ENCODE measurements at places on chromosomes 2 and 18.

DNA sequence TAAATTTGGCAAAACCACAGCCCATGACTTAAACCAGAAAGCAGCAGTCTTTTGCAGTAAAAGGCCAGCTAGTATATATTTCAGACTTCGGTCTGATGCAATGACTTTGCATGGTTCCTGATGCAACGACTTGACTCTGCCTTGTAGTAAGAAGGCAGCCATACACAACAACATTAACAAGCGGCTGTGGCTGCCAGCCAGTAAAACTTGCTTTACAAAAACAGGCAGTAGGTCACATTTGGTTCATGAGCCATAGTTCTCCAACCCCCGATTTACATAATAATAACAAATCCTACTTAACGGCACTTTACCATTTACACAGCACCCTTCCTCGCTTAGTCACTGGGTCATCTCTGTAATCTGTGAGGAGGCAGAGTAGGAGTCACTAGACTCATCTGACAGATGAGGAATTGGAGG, 410.3 kb downstream of the LRATD1 start:
- DNase-seq = no peak

GRCh38 chr18:65659912-65660311, 90.9 kb upstream of the CDH7 start:
- no peak for DNase-seq

- DNase-seq = no peak
Observed at GRCh38 chr18:9803698-9804516, 81.9 kb upstream of the TXNDC2 start.

- DNase-seq = no peak
Observed at GRCh38 chr2:166841679-166842078, 46.6 kb upstream of the XIRP2 start.

DNA sequence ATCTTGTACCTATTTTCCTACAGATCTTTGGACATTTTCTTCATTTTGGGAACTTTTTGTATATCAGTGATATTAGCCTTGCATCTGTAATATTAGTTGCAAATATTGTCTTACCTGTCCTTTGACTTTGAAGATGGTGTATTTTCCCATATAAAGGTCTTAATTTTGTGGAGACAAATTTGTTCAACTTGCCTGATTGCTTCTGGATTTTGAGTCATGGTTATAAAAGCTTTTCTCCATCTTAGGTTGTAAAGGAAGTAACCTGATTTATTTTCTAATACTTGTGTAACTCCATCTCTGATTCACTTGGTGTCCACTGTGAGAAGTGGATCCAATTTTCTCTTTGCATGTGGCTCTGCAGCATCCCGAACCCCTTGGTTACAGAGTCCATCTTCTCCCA, 97.7 kb upstream of the OTOS start:
- DNase-seq = no peak

- DNase-seq = no peak
Observed at GRCh38 chr2:189860161-189860560, 75.9 kb downstream of the PMS1 start.

DNA sequence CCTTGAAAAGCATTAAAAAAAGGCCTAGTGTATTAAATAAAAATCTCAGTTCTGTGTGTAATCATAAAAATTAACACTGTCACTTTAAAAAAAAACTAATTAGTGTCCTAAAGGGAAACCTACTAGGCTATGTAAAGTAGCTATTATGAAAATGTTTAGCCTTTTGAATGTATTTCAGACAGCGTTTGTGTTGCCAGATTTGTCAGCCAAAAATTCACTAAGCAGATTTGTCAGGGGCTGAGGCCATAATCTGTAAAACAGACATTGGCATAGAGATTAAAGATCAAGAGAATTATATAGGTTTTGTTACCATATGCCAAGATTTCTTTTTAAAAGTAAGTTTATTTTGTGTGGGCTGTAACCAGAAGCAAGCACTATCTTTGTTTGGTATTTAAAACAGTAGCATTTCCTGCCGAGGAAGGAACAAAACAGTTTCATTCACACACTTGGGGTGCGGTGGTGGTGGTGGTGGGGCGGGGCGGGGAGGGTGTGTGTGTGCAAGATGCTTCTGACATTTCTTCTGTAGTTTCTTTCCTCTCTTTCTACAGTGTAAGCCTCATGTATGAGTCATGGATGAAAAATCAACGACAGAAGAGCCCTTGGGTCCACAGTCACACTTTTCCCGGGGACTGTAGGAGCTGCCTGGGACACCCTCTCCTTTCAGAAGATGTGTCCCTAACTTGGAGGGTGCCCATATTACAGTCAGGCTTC, 328.5 kb upstream of the FANCL start:
- DNase-seq = no peak

GRCh38 chr18:3892152-3892551, 442.2 kb downstream of the TGIF1 start:
- DNase-seq = no peak

GRCh38 chr2:70099270-70099669, 12.0 kb downstream of the PCBP1 start:
- DNase-seq = no peak

- DNase-seq = no peak
Observed at GRCh38 chr18:67589325-67589724, 72.8 kb upstream of the DSEL start.

GRCh38 chr18:63477968-63478367, 1.2 kb downstream of the SERPINB5 start:
- DNase-seq = no peak

DNA sequence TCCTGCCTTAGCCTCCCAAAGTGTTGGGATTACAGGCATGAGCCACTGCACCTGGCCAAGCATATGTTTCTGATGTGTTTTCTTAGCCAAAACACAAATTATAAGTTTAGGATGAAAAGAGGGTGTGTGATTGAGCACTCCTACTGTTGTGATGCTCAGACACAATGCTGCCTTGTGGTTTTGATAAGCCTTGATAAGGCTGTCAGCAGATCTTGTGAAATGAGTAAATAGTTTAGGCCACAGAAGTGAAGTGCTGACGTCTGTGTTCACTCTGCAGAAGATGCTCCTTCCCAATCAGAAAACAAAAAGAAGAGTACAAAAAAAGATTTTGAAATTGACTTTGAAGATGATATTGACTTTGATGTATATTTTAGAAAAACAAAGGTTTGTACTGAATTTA, 24.3 kb downstream of the NCAPH start:
- DNase-seq = no peak

DNA sequence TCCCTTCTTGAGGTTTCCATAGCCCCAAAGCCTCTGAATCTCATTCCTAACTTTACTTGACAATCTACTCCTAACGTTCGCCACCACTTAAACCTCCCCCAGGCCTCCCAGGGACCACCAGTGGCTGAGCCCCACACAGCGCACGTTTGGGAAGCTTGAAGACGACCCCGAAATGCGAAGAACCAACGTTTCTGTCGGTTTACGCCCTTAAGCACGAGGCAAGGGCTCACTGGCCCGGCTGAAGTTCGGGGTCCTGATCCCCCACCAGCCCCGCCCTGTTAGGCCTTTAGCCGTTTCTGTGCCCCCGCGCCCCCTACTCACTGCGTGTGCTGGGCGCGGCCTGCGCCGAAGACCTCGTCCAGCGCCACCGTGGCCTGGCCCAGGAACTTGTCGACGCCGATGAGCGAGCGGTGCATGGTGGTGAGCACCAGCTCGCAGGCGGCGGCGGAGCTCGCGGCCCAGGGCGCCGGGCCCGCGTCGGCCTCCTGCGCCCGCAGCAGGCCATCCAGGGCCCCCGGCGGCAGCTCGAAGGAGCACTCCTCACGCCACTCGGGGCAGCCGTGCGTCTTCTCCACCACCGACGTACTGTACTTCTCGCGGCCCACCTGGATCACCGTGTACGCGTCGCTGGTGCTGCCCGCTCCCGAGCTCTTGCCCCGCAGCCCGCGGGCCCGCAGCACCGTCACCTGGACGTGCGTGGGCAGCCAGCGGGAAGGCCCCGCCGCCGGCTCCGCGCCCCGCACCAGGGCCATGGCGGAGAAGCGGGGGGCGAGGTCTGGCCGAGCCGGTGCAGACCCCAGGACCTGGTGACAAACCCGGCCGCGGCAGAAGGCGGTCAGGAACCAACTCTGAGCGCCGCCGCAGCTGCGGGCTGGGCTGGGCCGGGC, 479 bp downstream of the RAB11FIP5 start:
- no peak for DNase-seq

DNA sequence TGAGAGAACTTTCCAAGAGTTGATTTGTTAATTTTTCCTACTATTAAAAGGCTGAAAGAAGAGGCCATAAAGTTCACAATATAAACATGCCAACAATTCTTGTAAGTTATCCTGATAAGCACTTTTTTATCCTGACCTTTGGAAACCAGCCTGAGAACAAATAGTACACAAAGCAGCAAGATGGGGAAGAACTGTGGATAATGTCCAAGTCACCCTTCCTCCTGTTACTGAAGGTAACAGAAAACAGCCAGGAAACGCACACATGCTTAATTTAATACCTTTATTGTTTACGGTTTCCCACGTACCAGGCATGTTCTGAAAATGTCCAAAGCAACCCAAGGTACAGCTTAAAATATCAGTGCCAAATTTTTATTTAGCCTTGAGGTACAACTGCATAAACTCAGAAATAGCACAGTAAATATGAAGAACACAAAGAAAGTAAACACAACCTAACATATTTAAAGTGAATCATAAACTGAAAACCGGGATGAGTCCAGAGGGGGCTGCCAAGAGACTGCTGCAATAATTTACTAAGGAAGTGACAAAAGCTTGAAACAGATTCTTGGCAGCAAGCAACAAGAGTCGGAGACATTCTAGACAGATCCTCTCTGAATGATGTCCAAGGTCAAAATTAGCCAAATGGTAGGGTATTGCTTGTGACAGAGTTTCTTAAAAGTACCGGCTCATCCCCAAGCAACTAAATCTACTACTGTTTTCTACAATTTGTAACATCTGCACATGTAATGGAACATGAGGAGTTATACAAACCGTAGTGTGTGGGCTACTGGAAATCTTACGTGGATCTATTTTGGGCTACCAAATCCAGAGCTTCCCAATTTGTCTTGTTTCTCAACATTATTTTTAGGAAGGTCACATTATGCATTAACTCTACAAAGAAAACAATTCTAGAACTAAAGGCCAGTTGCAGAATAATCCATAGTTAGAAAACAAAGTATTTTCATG, 93.2 kb downstream of the CABYR start:
- no peak for DNase-seq

GRCh38 chr2:65070172-65070830, 14.1 kb downstream of the CEP68 start:
- DNase-seq = no peak
